ENCODE measurements at places on chromosomes 11 and 22.

GRCh38 chr22:49812838-49813237, 14.8 kb downstream of the BRD1 start:
- no peak for DNase-seq

DNA sequence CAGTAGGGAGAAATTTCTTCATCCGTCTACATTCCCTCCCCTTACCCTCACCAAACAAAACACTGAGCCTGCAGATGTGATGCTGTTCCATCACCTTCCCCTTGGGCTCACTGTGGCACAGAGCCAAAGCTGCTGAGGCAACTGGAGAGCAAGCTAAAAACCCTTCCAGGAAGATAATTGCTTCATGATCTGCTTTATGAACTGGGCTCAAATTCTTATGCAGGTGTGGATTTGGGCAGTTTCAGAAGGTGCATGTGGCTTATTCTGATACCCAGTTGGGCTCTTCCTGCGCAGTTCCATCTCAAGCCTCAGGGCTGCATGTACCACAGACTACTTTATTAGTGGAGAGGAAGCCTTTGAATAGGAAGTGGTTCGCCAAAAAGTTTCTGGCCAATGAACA, 58.3 kb downstream of the AAMDC start:
- no peak for DNase-seq

DNA sequence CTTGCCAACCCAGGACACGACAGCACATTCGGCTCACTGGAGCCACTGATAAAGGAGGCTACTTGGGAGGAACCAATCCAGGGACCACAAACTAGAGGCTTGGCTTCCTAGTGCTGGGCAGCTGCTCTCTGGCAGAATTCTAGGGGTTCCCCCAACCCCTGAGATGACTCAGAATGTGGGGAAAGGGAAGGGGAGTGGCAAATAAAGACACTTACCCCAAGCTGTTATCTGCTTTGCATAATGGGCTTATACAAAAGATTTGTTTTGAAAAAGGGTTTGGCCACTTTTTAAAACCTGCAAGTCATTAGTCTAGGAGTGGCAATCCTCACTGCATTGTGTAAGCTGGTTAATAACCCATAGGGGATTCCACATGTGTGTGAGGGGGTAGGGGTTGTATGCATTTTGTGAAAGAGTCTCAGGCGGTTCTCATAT, 64.1 kb upstream of the LMO1 start:
- no peak for DNase-seq

GRCh38 chr11:1642288-1643145, 12.9 kb downstream of the KRTAP5-5 start:
- DNase-seq = no peak

DNA sequence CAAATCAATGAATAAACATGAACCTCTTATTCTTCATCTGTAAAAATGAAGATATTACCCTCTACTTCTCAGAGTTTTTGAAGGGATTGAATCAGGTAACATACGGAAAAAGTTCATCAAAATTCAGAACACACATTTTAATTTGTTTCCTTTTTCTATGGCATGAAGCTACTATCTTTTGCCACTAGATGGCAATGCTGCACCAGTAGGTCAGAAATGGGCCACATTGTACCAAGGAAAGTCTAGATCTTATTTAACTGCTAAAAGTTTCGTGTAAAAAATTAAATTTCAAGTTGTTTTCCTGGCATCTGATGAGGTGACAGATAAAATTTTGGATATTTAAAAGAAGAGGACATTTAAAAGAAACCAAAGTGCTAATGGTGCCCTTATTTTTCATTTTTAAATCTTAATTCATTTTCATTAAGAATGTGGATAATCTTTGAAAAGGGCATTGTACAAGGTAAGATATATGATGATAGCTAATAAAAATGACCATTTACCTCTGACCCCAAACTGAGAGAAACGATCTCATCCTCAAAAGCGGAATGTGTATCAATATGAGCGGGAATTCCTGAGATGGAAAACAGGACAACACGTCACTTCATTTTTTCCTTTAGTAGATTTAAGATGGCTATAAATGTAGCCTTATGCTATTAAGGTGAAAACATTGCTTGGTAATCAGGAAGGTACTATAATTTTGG, 16.1 kb downstream of the ALKBH8 start:
- no peak for DNase-seq
